ENCODE measurements at places on chromosomes 1 and 21.

DNA sequence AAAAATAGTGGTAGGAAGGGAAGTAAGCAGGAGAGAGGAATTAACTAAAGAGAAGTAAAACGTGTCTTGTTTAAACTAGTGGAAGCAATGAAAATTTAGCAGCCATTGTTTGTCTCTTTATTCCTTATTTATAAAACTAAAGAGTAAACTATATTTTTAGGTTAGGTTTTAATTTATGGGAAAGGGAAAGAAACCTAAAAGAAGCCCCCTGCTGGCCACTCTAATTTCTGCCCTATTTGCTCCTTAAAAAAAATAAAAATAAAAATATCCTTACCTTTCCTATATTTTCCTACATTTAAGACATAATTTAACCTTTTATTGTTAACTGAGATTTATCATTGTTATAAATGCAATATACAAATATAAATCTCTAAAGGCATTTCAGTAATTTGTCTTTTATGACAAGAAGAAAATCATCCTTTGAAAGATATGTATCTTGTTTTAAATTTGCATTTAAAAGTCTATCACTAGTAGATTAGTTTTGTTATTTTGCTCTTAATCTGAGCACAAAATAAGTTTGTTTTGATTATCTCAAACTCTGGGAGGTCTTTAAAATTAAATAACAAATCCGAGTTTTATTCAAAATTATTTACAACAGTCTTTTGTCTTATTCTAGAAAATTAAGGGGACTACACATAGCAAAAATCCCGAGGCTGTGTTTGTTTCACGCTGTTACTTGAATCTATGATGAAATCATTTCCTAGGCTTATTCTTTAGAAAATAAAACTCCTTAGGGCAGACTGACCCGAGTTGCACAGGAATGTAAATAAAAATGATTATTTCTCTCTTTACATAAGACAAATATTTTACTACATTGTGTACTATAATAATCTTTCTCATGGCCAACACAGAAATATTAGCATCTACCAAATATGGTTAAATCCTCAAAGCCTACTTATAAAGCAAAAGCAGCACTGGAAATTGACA lies 201.7 kb downstream of the NRIP1 start:
- DNase-seq, result no peak

DNA sequence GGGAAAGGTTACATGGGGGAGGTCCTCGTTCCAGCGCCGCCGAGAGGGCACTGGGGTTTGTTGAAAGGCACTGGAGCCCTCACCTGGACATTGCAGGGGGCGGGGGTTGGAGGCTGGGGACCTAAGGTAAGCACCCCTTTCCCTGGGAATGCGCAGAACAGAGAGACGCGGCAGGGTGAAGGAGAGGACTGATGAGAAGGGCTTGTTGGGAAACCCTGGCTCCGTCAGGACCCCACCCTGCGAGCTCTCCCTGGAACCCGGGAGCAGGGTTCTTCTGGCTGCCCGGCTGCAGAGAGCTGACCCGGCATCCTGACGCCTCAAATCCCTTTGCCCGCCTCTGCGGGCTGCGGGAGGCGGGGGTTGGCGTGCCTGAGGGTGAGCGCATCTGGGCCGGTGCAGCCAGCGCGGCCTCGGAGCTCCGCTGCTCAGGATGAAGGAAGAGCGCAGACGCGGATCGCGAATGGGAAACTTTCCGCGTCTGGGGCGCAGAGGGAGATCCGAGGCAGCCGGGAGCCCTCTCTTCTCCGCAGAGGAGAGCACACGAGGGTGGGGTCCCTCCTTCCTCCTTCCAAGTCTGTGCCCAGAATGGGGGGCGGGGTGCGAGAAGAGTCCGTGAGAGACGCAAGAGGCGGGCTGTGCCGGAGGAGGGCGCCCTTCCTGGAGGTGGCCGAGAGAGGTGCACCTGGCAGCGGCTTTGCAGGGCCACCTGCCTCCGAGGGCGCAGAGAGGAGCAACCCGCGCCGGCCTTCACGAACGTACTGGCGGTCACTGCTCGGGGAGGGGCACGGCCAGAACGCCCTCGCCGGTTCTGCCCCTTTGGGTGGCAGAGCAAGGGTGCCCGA lies 2.4 kb downstream of the IGSF21 start:
- no peak for DNase-seq

DNA sequence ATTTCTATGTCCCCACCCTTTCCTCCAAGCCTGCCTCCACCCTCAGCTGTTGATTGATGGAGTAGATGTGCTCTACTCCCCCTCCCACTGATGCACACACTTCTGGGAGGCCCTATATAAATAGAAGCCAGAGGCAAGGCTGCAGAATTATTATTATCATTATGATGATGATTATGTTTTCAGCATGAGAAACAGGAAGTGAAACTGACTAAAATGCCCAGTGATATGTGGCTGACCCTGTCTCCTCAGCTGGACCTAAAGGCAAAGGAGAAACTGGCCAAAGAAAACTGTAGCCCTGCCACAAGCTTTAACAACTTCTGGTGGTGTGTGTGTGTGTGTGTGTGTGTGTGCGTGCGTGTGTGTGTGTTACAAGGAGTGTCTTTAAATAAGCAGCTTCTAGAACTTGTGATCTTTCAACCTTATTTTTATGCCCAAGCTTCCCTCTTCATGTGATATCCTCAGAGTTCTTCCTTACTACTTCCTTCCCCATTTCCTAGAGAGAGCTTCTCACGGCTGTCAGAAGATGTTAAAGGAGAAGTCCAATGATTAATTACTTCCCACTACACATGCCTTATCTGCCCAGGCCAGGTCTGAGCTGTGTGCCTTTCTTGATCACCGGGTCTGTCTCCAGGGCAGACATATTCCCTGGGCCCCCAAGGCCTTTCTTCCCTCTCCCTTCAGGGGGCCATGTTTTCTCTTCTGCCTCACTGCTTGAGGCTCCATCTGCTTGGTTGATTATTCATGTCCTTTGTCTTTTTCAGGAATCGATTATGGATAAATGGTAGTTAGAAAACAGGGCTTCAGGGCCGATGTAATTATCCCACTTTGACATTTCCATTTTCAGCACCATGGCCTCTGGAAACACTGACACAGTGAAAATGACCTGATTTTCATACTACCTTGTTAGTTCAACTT lies 11.6 kb upstream of the MAPKAPK2 start:
- DNase-seq, result no peak

GRCh38 chr1:11042995-11043874 lies 3.8 kb downstream of the MASP2 start:
- DNase-seq, result no peak

GRCh38 chr1:225572422-225572821 lies 80.5 kb downstream of the ENAH start:
- DNase-seq, result no peak

DNA sequence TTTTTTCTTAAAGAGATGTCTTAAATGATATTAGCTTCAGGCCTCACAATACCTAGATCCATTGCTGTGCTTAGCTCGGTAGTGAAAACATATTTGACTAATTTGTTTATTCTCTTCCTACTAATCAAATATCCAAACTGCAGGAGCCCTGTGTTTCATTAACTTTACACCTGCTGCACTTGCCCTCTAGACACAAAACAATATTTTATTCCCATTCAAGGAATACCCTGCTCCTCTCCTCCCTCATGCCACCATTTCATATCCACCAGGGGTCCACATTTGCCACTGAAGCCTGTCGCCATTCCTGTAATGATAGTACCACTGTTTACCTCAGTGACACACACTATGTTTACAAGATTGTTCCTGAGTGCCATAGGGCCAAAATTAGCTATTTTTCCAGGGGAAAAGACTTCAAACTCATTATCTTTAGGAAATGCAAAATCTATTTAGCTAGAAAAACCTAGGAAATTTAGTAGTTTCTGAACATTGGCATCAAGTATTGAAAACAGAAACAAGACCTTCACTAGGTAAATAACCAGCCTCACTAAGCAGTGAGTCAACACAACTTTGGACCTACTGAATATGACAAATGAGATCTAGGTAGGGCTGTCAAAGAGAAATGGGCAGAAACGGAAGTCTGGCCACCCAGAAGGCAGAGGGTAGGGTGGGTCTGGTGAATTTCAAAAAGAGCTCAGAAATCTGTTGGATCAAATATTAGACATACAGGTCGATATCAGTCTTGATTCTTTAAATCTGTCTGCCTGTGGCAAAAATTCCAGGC lies 134.6 kb upstream of the KCNK1 start:
- DNase-seq, result no peak

- no peak for DNase-seq
Observed at GRCh38 chr1:10360045-10360444, 38.8 kb upstream of the PGD start.

DNA sequence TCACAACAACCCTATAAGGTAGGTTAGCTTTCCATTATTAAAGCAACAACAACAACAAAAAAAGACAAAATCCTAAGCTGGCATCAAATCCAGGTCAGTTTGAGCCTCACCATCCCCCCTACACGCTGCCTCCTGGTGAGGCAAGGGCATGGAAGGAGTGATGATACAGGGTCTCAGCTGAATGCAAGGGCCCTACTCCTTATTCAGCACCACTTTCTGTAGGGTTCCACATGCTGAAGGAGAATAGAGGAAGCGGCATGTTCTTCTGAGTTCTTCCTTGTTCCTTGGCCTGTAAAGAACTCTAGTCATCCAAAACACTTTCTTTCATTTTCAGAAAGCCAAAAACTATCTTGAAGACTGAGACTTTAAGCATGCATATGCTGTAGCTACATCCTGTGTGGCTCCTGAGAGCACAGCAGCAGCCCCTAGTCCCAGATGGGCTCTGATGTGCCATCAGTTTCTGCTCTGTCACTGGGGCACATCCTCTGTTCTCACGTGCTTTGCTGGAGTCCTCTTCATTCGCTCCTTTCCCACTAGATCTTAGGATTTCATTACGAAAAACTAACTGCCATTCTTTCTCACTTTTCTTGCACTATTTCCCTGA lies 6.2 kb downstream of the ILDR2 start:
- no peak for DNase-seq

- DNase-seq, result no peak
Observed at GRCh38 chr1:234218078-234218477, 155.2 kb upstream of the COA6 start.

DNA sequence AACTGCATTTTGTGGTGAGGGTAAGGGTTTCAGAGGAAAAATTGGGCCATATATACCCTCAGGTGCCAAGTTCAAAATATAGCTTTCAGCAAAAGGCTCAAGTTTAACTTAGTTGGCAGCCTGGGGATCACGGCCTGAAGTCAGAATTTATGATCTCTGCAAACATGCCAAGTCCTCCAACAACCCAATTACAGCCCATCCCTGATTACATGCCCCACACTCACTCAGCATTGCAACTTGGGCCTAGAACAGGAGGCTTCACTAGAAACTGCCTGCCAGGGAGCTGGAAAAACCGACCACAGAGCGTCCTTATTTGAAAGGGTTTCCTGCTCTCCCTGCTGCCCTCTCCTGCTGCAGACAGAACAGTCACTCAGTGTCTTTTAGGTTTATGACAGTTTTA lies 12.4 kb downstream of the FYB2 start:
- peak; percentile 28 for DNase-seq

GRCh38 chr1:233005156-233005555 lies 54.7 kb downstream of the NTPCR start:
- DNase-seq, result no peak

DNA sequence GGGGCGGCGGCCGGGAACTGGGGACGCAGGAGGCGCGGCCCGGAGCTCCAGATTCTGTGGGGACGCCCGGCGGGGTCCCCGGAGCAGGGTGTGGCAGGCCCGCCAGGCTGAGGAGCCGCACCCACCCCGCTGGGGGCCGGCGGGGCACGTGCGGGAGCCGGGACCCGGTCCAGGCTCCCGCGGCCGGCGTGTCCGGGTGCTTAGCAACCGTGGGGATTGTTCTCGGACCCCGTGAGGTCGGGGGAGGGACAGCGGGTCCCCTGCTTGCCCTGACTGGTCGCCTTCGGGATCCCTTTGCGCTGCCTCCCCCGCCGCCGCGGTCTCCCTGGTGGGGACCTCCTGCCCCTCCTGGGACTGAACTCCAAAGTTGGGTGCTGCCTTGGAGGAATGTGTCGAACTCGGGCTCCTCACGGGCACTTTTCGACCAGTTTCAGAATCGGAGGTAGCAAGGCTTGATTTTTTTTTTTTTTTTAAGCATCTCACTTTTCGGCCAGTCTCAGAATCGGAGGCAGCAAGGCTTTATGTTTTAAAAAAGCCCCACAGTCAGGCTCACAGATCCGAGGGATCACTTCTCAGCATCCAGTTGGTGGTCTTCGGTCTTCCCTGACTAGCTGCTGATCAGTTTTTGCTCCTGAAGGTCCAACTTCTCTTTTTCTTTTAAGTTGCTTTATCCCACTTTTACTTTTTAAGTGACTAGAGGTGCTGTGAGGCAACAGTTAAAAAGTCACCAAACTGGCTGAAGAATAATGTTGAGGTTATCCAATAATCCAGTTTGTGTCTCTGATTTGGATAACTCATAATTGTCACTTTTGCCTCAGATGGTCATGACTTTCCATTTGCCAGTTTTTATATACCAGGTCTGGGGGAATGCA lies 648 bp downstream of the FAM76A start:
- DNase-seq, result no peak

DNA sequence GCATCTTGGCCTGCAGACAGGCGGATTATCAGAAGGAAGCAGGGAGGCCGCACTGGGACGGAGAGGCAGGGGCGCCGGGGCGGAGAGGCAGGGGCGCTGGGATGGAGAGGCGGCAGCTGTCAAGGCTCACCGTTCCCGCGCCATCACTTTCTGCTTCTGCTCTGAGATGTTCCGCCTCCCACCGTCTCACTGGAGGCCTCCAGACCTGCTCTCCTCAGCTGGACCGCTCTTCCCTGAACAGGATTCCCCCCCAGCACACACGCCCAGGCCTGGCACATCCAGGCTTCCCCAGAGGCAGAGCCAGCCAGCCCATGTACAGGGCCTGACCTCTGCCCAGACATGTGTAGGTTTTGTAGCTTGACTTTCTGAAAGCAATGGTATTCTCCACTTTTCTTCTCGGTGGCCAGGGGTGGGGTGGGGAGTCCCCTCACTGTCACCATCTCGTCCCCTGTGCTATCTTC lies 84.1 kb downstream of the RIPK4 start:
- DNase-seq, result no peak

GRCh38 chr1:232363008-232363407 lies 266.9 kb downstream of the SIPA1L2 start:
- no peak for DNase-seq

GRCh38 chr1:209854196-209854595 lies 26.4 kb downstream of the UTP25 start:
- DNase-seq, result no peak

- no peak for DNase-seq
Observed at GRCh38 chr1:202564958-202565495, 145.2 kb downstream of the SYT2 start.

GRCh38 chr21:42066521-42066920 lies 4.6 kb upstream of the UMODL1 start:
- DNase-seq, result no peak

GRCh38 chr1:177287270-177287669 lies 116.5 kb downstream of the BRINP2 start:
- no peak for DNase-seq

DNA sequence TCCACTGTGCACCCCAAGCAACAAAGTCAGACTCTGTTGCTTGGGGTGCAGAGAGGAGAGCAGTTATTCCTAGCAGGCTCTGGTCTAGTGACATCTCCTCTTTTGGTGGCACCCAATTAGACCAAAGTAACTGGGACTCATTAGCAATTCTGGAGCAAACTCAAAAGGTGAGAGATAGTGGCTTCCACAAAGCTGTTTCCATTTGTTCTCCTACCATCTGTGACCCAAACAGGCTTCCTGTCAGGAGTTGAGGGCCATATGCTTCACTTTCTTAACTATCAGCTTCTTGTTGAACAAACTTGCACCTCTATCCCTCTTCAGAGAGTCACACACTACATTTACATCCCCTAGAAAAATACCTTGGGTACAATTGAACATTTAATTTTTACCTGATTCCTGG lies 1.5 kb upstream of the ATXN7L2 start:
- DNase-seq, result no peak

Measured in fibroblast of skin of left quadriceps (primary cell).